ENCODE measurements at places on chromosomes 7 and 10.

GRCh38 chr7:69367780-69368179, 230.5 kb upstream of the AUTS2 start:
- no peak for DNase-seq

DNA sequence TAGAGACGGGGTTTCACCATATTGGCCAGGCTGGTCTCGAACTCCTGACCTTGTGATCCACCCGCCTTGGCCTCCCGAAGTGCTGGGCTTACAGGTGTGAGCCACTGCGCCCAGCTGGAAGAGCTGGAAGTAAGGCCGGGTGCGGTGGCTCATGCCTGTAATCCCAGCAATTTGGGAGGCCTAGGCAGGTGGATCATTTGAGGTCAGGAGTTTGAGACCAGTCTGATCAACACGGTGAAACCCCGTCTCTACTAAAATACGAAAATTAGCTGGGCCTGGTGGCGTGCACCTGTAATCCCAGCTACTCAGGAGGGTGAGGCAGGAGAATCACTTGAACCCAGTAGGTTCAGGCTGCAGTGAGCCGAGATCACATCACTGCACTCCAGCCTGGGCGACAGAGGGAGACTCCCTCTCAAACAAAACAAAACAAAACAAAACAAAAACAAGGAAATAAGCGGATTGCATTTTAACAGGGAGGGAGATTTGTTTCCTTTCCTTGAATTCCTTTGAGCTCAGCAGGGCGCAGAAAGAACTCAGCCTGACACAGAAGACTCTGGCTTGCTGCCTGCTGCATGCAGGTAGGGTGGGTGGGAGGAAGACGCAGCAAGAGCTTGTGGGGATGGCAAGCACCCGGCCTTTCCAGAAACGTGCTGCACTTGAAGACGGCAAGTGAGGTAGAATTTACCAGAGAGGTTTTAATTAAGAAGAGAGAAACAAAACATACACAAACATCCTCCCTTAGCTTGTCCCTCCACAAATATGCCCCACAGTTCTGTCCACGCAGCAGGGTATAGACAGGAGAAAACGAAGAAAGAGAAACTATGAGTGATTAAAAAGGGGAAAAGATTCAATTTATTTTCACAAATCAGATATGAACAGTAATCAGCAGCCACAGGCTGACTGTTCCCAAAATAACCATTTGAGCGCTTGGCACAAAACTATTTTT, 148.0 kb downstream of the RNF216 start:
- DNase-seq, result peak; percentile 71

DNA sequence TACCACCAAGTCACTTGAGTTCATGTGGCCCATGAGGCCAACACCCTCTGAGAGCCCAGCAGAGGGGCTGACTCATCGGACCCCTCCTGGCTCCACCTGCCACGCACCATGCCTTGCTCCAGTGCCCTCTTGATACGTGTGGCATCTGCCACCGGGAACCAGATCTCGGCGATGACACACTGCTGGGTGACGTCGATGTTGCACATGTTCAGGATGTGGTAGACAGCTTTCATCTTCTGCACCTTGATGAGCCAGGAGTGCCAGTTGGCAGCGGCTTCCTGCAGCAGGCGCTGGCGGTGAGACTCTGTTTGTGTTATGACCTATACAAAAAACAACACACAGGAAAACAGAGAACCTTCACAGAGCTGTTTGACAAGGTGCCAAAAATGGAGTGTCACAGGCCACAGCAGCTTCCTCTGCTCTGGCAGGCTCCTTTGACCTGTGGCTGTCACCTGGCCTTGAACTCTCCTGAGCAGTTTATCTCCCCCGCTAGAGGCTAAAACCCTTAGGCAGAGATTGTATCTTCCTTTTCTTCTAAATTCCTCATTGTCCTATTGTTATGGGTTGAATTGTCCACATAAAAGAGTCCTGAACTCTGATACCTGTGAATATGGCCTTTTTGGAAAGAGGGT, 45.2 kb upstream of the TMEM213 start:
- no peak for DNase-seq

GRCh38 chr10:75828413-75828812, 397.0 kb downstream of the LRMDA start:
- DNase-seq, result no peak

- DNase-seq, result no peak
Observed at GRCh38 chr10:132649651-132650360, 112.2 kb downstream of the INPP5A start.

- no peak for DNase-seq
Observed at GRCh38 chr10:54808186-54808935, 7.3 kb upstream of the PCDH15 start.

GRCh38 chr7:2076649-2077064, 156.1 kb downstream of the MAD1L1 start:
- no peak for DNase-seq

- no peak for DNase-seq
Observed at GRCh38 chr7:133613250-133613790, 360.4 kb downstream of the EXOC4 start.

DNA sequence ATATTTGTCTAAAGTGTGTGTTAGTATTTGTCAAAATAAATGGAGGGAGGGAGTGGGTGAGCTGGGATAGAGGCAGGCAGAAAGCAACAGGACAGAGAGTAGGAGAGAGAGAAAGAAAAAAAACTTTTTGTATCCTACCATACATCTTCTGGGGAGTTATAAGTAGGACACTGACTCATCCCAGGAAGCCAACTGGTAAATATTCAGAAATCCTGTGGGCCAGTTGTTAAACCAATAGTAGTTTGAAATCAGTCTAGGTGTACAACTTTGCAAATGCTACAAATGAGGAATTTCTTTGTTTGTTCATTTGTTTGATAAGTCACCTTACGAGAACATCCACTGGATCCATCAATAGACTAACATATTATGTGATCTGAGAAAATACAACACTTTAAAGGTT, 980.9 kb downstream of the GATA3 start:
- DNase-seq, result no peak

GRCh38 chr10:27744802-27745731, 552 bp downstream of the MKX start:
- no peak for DNase-seq

- DNase-seq, result no peak
Observed at GRCh38 chr7:144584726-144585125, 181.2 kb upstream of the NOBOX start.

GRCh38 chr7:99102809-99103690, 40.9 kb downstream of the SMURF1 start:
- no peak for DNase-seq

GRCh38 chr7:147245274-147245673, 1128.7 kb downstream of the CNTNAP2 start:
- DNase-seq, result peak; percentile 32

DNA sequence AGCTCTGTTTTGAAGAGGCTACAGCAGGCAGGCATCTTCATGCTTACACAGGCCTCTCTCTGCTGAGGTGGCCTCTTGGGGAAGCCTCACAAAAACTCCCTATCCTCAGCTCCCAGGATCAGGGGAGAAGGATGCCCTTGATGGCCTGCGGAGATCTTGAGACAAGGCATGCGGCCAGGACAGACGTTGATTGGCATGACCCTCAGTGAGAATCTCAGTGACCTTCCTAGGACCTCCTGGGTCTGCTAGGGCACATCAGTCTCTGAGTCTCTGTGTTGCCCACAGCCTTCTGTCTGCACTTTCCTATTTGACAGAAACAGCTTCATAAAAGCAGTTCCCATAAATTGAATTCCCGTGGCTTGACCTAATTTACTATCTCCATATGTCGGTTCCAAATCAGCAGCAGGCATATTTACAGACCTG, 1005.8 kb upstream of the C7orf33 start:
- DNase-seq, result no peak

GRCh38 chr7:84948634-84949033, 238.2 kb downstream of the SEMA3D start:
- DNase-seq, result no peak

- no peak for DNase-seq
Observed at GRCh38 chr7:139948587-139949335, 114.0 kb downstream of the PARP12 start.

DNA sequence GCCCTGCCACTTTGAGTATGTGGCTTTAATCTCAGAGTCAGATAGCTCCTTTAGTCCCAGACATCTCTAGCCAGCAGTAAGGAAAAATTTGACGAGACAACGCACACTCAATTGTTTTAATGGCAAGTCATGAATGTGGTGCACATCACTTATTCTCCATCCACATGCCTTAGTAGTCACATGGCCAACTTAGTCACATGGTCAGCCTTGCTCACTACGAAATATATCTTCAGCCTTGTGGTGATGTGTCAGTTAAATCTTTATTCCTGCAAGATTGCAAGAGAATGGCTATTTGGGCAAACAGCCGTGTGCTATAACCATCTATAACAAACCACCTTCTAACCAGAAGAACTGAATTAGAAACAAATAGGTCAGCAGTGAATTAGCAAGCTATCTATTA, 871.1 kb upstream of the CELF2 start:
- DNase-seq, result no peak

DNA sequence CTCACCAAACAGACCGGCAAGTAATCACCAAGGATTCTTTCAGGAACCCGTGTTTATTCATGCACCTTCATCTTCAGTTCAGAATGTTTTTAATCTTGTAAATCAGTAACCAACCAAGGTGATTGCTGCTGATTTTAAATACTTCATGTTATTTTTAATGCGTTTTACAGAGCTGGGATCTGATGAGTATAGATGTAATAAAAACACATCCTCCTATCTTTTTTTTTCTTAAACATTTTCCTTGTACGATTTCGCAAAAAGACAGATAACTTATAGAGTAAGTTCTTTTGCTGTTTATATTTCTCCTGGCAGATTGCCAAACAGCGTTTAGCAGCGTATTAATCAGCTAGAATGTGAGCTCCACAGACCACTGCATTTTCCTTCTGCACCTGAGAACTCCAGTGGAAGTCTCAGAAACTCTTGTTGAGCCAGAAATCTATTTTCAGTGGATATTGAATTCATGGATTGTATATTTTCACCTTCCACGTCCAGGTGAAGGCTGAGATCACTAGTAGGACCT, 397.8 kb upstream of the NRP1 start:
- DNase-seq, result no peak

DNA sequence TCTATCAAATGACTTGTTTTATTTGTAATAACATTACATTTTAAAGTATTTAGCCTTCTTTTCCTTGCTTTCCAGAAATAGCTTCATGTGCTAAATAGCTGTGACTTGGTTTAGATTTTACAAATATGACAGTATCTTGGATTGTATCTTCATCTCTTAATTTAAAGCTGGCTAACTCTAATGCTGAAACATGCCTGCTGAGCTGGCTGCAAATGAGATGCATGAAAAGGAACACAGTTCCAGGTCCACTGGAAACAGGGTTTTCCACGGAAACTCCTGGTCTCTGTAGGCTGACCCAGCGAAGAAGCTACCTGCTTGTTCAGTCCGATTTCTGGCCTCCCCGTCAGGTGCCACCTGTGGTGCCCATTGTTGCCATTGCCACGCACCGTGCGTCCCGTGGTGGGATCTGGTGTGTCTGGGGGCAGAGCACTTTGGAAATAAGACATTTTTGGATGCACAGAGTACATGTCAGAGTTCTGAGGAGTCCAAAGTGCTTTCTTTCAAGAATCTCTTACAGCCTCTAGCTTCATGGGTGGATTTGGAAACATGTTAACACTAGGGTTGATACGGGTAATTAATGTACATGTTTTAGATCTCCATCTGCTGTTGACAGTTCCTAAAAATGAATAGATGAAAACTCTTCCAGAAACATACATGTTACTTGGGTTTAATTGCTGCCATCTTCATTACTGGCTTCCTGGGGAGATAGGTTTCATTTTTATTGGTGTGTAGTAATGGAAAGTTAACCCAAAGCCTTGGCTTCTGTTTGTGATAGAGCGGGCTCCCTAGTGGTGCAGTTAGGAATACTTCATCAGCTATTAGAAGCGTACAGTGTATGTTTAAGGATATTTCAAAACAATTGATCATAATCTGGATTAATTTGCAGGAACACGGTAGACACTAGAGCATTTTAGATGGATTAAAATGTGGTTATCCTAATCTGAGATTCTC, 45.0 kb downstream of the SHH start:
- no peak for DNase-seq

GRCh38 chr10:36116731-36117130, 474.6 kb upstream of the FZD8 start:
- DNase-seq, result no peak

DNA sequence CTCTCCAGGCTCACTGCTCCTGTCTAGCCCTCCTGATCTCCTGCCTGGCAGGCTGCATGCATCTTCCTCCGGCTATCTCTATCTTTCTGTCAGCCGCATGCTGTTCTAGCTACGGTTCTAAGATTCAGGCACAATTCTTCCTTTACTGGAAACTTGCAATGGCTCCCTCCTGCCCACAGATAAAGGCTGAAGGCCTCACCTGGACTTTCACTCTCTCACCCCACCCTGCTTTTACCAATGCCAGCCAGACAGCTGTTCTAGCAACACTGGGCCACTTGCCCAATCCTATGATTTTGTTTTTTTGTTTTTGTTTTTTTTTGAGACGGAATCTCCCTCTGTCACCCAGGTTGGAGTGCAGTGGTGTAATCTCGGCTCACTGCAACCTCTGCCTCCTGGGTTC, 38.3 kb downstream of the BEND7 start:
- DNase-seq, result no peak
